ENCODE measurements at places on chromosomes 16 and 17.

DNA sequence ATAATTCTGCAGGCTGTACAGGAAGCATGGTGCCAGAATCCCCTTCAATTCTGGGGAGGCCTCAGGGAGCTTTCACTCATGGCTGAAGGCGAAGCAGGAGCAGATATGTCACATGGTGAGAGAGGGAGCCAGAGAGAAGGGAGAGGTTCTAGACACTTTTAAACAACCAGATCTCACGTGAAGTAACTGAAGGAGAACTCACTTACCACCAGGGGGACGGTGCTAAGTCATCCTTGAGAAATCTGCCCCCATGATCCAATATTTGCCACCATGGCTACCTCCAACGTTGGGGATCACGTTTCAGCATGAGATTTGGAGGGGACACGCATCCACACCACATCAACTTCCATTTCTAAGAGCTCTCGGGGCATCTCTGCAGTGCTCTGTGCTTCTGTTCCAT, 37.4 kb upstream of the GNA13 start:
- no peak for DNase-seq

GRCh38 chr17:75635610-75636202, 2.5 kb downstream of the SMIM5 start:
- no peak for DNase-seq

DNA sequence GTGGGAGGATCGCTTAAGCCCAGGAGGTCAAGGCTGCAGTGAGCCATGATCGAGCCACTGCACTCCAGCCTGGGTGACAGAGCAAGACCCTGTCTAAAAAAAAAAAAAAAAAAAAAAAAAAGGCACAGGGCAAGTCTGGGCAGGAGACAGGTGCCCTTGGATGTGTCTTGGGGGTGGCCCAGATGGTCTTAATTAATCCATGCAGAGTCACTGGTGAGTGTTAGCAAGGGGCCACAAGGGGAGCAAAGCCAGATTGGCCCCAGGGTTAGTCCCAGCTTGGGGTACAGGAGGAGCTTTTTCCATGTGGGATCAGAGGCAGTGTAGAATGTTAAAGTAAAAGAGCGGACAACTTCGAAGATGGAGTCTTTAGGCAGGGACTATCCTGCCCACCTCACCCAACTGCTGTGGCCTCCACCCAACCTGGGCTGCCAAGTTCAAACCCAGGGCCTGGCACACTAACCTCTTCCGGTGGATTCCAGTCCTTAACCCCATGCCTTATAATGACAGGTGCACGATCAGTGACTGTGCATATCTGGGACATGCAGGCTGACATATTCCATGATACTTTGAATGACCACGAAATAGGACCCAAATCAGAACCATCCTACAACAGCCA, 32.2 kb upstream of the MFSD6L start:
- DNase-seq, result no peak

DNA sequence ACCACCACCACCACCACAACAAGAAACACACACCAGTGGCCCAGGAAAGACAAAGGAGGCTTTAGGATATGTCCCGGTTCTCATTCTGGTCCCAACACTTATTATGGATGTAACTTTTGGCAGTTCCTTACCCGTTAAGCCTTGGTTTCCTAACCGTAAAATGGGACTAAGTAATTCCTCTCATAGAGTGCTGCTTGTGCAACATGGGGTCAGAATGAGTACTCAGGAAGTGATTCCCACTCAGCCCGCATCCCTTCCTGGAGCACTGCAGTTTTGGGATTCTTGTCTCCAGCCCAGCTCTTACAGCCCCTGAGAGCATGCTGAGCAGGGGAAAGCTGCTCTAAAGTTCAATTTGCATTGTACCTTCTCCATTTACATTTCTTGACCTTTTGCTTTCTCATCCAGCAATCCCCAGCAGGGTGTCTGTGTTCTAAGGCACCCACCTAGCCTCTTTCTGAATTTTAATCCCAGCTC, 262.6 kb downstream of the PRKCA start:
- DNase-seq, result no peak

DNA sequence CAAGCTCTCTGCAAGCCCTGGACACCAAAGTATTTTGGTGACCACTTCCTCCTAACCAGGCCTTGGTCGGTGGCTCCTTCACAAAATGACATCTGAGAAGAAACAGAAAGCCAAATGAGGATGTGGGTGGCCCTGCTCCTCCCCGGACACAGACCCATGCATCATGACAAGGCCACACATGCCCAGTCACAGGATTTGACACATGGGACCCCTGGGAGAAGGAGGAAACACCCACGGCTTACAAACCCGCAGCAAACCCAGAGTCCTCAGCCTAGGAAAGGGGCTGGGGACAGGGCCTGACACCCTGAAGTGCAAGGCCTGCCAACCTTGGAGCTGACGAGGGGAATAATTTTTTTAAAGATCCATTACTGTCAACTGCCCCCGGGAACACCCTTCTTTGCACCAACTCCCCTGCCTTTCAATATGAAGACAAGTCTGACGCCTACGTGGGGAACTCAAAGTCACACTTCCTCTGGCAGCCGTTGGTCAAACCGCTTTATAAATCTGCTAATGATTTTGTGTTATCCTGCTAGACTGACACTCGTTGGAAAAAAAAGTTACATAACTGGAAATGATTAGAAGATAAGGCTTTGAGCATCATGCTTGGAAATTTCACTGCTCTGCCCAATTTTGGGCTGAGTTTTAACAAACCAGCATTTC, 41.3 kb downstream of the GAS7 start:
- DNase-seq, result no peak

DNA sequence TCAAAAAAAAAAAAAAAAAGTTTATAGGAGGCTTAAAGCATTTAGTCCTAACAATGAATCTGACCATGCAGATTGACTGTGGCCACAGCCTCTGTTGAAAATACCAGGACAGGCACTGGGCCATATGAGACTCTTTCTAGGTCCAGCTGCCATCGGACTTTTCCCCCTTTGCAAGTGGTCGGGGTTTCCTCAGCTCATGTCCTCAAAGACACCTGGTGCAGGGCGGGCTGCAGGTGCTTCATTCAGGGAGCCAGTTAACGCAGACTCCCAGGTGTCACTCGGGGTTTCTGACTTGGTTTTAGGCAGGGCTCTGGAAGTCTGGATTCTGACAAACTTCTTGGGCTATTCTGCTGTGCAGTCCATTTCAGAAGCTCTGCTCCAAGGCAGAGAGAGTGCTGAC, 20.9 kb downstream of the ELAC2 start:
- no peak for DNase-seq

DNA sequence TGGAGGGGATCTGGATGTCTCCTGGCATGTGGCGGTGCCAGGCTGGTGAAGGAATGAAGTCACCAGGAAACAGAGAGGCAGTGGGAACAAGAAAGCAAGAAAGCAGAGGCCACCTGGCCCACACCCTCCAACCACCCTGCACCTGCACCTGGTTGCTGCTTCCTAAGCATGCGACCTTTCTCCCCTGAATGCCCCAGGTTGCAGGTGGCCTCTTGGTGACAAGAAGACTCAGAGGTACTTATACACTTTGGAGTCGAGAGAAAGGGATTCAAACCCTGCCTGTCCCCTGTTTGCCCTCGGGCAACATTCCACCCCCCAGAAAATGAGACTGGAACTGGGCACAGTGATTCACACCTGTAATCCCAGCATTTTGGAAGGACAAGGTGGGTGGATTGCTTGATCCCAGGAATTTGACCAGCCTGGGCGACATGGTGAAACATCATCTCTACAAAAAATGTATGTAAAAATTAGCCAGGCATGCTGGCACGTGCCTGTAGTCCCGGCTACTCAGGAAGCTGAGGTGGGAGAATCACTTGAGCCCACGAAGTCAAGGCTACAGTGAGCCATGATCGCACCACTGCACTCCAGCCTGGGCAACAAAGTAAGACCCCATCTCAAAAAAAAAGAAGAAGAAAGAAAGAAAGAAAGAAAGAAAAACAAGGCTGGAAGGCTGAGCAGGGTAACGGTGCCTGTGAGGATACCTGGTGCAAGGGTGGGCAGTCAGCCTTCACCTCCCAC, 34.6 kb upstream of the TNRC6C start:
- no peak for DNase-seq
